ENCODE measurements at places on chromosomes 6 and 20.

GRCh38 chr6:169177516-169178166 lies 76.0 kb downstream of the THBS2 start:
- DNase-seq: no peak

- no peak for DNase-seq
Measured at GRCh38 chr6:159416891-159417560, 247.8 kb downstream of the FNDC1 start.

DNA sequence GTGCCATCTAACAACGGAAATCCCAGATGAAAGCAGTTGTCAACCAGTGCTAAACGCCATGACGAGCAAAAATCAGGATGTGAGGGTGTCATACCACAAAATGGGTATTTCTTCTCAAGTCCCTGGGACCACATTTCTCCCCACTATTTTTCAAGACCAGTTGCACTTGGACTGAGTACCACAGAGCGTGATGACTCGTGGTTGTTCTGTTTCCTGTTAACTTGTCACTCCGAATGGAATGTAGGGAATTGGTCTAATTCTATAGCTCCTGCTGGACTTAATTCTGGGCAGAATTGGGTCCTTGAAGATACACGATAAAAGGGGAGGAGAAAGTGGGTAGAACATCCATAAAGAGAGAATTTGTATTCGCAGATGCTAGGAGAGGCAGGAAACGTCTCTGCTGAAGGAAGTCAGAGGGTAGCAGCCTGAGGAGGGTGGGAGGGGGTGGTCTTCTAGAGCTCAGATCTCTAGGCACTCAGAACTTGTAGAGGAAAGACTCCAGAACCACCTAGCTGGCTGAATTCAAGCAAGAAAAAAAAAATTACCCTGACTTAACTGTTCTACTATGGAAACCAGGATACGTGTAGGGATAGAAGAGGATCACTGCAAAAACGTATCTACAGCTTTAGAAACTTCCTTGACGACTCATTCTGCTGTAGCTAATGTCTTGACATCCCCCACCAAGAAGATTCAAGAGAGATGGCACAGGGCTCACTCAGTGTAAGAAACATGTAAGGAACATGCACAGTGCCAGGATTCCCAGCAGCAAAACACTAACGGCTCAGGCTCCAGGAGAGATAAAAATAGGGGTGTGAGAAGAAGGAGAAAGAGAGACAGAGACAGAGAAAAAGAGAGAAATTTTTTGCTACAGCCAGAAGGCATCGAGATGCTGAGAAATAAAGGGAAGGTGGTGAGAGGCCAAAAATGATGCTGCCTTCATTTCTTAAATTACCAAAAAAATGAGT lies 494.7 kb downstream of the CD83 start:
- DNase-seq: no peak

- DNase-seq: no peak
Measured at GRCh38 chr6:45951321-45952167, 64.1 kb downstream of the CLIC5 start.

DNA sequence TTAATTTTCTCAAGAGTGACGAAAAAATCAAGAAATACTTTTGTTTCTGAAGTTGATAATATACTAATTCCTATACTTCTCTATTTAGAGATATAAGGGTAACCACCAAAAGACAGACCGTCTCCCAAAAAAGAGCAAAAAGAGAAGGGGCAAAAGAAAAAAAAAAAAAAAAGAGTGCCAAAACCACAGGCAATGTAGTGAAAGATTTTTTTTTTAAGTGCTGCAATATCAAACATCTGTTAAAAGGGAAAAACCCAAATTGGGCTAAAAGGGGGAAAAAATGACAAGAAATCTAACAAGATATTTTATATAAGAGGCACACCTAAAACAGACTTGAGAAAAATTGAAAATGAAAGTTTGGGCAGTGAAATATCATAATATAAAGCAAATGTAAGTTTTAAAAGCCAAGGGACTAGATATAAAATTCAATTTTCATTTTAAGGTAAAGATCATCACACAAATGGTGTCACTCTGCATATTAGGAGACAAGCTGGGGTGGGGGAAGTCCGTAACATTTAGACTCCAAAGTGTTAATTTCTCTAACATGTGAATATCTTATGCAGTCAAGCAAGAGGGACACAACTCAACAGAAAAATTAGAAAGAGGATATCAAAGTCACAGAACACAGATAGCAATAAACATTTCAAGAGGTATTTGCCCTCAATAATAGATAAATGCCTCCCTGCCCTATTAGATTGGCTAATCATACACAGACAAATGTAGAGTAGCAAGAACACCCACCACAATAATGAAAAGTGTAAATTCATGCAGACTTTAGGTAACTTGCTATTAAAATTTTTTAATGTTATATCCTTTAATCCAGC lies 9.1 kb downstream of the C6orf52 start:
- DNase-seq: no peak

GRCh38 chr6:21533678-21534077 lies 59.9 kb upstream of the SOX4 start:
- no peak for DNase-seq

DNA sequence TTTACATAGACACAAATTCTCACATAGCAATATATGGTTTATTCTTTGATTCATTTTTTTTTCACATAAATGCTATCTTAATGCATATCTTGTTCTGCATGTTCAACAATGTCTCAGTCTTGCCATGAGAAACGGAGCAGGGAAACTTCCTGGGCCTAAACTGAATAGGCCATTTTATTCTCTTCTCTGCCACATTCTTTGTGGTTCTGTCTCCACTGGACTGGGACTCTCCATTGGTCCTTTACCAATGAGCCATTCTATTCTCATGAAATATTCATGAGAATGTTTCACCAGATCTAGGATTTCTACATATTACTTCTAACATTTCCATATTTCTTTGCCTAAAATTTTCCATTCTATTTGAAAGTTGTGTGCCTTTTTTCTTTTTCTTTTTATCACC lies 42.8 kb downstream of the LAMA2 start:
- no peak for DNase-seq

DNA sequence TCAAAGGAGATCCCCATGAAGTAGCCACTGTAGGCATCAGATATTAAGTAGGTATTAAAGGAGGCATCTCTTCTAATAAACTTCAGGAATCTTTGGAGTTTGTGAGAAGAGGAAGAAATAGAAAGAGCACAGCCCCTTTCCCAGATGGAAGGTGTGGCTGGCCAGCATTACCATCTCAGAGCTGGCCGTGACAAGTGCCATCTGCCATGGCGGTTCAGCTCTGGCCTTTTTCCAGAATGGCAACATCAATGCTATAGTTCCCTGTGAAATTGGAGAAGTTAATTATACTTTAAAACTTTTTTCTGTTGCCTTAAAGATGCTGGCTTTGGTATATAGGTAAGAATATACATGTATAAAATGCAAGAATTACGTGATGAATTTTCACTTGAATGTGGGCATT lies 51.9 kb upstream of the MCUR1 start:
- no peak for DNase-seq

DNA sequence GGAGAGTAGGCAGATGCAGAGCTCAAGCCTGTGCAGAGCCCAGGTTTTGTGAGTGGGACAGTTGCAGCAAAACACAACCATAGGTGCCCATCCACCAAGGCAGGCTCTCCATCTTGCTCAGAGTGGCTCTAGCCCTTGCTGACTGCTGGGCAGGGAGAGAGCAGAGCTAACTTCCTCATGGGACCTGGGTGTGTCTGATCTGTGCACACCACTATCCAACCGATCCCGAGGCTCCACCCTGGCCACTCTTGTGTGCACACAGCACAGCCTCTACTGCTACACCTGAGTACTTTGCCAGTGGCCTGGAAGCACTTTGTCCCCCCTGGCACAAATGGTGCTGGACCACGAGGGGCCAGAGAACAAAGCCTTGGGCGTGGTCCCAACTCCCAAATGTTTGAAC lies 7.9 kb upstream of the DEFB125 start:
- DNase-seq: no peak

- DNase-seq: no peak
Measured at GRCh38 chr20:50848341-50848808, 53.5 kb downstream of the BCAS4 start.

DNA sequence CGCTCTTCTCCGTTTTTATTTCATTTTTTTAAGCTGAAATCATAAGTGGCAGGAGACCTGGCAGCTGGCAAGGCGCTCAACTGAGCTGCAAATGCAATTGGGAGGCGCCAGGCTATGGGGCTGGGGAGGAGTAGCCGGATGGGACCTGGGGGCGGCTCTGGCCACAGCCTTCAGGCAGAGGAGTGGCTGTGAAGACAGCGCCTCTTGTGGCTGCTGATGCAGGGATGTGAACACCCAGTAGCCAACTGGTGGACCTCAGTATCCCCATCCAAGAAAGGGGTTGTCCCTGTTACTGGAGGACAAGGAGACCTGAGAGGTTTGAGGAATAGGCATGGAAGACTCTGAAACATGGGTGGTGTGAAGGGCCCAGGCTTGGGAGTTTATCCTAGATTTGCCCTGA lies 12.6 kb downstream of the KCNK17 start:
- no peak for DNase-seq

DNA sequence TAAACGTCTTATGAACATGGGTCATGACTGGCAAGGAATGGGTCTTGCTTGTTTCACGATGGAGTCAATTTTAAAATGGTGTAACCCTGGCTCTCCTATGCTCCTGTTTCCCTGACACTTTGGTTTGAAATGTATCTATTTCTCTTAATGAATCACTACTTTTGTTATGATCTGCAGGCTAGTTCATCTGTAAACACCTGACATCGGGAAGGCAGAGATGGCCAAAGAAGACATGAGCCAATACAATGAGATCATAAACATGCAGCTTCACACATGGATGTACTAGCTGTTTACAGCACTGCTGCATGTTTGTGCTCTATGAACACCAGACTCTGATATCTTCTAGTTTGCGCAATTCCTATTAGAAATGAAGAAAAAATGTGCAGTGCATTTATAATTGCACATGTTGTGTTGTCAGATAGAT lies 11.0 kb upstream of the RAD21L1 start:
- no peak for DNase-seq

GRCh38 chr20:51054233-51054632 lies 31.3 kb upstream of the KCNG1 start:
- DNase-seq: no peak
